ENCODE measurements at places on chromosomes 16 and 17.

GRCh38 chr17:34842235-34842634 lies 119.0 kb downstream of the CCT6B start:
- DNase-seq, result no peak

DNA sequence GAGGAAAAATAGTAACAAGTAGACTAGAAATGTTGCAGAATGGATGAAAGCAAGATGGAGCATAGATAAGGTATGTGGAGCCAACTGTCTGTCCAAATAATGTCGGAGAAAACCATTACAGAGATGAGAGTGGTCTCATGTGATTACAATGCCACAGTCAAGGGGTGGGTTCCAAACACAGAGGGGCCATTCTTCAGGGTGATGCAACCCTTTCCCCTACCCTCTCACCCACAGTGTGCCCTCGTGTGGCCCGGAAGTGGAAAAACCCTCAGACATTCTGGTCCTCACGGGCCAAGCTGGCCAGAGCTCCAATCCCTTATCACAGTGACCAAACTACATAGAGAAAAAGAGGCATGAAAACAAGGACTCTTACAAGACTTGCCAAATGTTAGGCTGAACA lies 17.7 kb upstream of the HS3ST3A1 start:
- no peak for DNase-seq

GRCh38 chr17:78140169-78141051 lies 5.8 kb upstream of the C17orf99 start:
- peak; percentile 84 for DNase-seq

DNA sequence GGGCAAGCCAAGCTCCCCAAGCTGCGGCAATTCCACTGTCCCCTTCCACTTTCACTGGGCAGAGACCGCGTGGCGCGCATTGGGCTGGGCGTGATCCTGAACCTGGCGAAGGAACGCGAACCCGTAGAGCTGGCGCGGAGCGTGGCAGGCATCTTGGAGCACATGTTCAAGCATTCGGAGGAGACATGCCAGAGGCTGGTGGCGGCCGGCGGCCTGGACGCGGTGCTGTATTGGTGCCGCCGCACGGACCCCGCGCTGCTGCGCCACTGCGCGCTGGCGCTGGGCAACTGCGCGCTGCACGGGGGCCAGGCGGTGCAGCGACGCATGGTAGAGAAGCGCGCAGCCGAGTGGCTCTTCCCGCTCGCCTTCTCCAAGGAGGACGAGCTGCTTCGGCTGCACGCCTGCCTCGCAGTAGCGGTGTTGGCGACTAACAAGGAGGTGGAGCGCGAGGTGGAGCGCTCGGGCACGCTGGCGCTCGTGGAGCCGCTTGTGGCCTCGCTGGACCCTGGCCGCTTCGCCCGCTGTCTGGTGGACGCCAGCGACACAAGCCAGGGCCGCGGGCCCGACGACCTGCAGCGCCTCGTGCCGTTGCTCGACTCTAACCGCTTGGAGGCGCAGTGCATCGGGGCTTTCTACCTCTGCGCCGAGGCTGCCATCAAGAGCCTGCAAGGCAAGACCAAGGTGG lies 9.8 kb downstream of the SARM1 start:
- DNase-seq, result no peak

DNA sequence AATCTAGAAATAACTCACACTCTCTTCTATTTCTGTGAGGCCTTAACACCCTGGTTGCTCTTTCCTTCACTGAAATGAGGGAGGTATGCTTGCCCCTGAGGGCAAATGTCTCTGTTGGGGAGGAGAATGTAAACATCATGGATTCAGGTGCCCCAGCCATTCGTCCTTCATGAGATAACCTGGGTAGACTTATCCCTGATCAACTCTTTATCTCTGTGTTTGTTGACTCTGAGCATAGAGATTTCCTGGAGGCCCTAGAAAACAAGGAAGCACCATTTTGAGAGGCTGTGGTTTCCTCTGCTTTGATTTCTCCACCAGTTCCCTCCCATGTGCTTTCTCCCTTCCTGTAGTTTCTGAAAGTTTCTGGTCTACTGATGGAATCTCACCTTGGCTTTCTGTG lies 77.3 kb downstream of the PHKB start:
- no peak for DNase-seq

DNA sequence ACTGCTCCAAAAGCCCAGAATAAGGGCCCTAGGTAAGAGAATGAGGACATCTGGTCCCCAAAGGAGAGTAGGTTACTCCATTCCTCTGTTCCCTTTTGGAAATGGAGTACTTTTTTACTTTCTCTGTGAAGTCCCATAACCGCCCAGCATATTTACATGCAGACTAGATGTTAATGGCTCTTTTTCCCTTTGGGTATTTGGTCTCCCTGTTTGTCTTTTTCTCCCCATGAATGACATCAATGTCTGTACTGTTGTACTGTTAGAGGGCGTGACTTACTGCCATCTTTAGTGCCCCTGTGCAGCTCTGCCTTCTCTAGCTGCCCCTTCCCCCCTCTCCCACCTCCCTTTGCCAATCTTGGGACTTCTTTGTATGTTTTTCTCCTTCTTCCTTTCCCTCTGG lies 19.0 kb downstream of the GPR179 start:
- no peak for DNase-seq

GRCh38 chr16:76946879-76947278 lies 244.1 kb upstream of the MON1B start:
- DNase-seq, result no peak

DNA sequence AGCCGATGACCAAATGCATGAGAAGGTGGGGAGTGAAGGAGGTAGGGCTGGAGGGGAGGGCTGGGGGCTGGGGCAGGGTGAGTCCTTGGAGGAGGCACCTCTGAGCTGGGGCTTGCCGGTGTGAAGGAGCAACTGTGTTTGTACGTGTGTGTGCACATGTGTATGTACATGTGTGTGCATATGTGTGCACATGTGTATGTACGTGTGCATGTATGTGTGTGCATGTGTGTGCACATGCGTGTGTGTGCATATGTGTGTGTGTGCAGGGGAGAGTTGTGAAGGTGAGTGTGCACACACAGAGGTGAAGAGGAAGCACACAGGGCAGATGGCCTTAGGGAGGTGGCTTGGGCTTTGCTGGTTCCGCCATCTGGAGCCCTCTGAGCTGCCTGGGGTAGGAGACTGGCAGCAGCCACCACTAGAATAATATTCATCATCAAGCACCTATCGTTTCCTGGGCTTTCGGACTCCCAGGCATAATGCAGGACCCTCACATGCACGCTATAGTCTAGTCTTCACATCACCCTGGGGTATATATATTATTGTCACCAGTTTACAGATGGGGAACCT lies 120.9 kb upstream of the CDC42EP4 start:
- no peak for DNase-seq

- DNase-seq, result no peak
These were observed 147.6 kb downstream of the SOCS1 start for GRCh38 chr16:11108466-11108805.

DNA sequence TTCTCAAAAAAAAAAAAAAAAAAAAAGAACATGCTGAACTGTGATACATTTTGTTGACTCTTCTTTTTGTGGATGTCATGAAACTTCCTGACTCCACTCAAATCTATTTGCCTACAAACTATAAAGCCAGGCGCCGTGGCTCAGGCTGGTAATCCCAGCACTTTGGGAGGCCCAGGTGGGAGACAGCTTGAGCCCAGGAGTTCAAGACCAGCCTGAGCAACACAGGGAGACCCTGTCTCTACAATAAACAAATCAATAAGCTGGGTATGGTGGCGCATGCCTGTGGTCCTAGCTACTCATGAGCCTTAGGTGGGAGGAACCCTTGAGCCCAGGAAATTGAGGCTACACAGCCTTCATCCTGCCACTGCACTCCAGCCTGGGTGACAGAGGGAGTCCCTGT lies 1.5 kb upstream of the NT5C start:
- DNase-seq, result no peak

DNA sequence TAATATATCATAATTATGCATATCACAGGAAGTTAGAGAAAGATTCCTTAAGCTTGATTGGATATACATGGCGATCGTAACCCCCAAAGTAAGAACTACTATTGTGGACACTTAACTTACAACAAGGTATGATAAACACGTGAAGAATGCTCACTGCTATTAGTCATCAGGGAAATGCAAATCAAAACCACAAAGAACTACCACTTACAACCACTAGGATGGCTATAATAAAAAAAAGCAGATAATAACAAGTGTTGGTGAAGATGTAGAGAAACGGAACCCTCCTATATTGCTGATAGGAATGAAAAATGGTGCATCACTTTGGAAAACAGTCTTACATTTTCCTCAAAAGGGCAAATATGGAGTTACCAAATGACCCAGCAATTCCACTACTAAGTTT lies 265.9 kb downstream of the SLC39A11 start:
- DNase-seq, result no peak
